ENCODE measurements at places on chromosomes 5 and 9.
A peak's percentile ranks its signal among the peaks of the same experiment; 100 is the strongest.

- DNase-seq, result peak; percentile 82
Observed at GRCh38 chr5:93100428-93100827, 480.6 kb downstream of the NR2F1-AS1 start.

GRCh38 chr9:12698266-12698665 is 5.1 kb downstream of the TYRP1 start:
- peak; percentile 85 for DNase-seq

- no peak for DNase-seq
Observed at GRCh38 chr9:24144796-24145195, 318.8 kb upstream of the ELAVL2 start.

- no peak for DNase-seq
Observed at GRCh38 chr9:90999425-91000397, 198.1 kb downstream of the SYK start.

DNA sequence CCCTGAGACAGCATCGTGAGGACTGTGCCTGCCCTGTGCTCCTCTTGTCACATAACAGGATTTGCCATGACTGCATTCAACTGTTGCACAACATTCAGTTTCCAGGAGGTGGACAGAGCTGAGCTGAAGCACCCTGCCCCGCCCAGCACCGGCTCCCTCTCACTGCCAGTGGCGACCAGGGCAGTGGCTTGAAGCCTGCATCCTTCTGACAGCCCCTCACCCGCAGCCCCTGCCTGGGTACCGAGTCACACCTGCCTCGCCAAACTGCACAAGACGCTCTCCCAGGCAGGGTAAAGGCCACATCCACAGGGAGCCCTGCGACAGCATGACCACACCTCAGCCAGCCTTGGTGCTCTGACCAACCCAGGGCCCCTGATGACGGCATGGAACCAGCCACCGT is 59.9 kb upstream of the ZNF354A start:
- no peak for DNase-seq

- no peak for DNase-seq
Observed at GRCh38 chr9:34224349-34224748, 45.5 kb downstream of the UBAP1 start.

- DNase-seq, result no peak
Observed at GRCh38 chr9:135073081-135073740, 14.3 kb upstream of the OLFM1 start.

- no peak for DNase-seq
Observed at GRCh38 chr5:160618286-160618685, 196.6 kb downstream of the PTTG1 start.

- no peak for DNase-seq
Observed at GRCh38 chr5:180795771-180796313, 6.8 kb downstream of the MGAT1 start.

DNA sequence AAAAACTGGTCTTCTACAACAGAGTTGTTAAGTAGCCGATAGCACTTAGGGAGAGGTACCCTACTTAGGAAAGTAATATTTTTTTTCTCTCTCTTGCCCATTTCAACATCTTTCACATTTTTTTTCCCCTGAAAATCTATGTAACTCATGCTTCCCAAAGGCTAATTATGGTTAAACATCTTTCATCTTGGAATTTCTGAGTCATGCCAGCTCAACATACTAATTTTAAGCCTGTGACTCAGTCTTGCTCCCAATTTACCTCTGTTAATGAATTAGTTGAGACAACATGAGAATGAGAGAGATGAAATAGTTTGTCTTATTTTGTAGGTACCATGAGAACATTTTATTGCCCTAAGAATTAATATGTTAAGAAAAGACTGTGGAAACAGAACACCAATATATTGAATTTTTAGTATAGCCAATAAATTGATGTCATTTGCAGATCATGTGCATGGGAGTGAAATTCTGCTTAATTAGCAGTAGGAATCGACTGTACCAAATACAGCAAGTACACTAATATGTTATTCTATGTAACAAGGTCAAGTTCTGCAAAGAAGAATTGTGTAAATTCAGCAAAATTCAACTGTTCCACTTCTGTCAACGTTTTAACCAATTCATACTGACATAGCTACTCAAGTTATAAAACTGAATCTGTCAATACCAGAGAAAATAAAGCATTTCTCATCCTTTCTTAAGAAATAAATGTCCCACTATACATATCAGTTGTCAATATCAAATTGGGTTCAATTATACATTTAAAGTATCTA is 550.0 kb downstream of the PTPRD start:
- DNase-seq, result peak; percentile 68

DNA sequence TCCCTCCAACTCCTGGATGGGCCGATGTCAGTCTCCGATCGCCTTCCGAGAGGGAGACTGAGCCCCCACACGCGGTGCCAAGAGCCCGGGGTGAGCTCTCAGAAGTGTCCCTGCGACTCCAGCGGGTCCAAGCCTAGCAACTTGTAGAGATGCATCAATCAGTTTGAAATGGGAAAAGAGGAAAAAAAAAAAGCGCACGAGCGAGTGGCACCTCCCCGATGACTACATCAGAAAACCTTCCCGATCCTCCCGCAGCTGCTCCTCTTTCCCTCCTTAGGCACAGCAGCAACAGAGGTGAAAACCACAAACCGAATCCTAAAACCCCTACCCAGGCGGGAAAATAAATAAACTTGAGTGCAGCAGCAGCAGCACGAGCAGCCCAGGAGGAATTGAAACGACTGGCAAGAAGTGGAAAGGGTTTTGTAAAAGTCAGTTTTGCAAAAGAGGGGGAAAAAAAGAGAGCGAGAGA is 1.0 kb upstream of the EFNA5 start:
- DNase-seq, result peak; percentile 76

GRCh38 chr9:22210936-22211335 is 201.8 kb upstream of the CDKN2B start:
- peak; percentile 61 for DNase-seq

GRCh38 chr5:53431665-53432064 is 48.8 kb upstream of the FST start:
- peak; percentile 33 for DNase-seq

All from astrocyte (in vitro differentiated cells and primary cell).